CD8-positive, alpha-beta T cell (primary cell): ENCODE measurements at places on chromosomes 5 and 9.

GRCh38 chr9:84296146-84296843 lies 44.3 kb downstream of the SLC28A3 start:
- no peak for DNase-seq

DNA sequence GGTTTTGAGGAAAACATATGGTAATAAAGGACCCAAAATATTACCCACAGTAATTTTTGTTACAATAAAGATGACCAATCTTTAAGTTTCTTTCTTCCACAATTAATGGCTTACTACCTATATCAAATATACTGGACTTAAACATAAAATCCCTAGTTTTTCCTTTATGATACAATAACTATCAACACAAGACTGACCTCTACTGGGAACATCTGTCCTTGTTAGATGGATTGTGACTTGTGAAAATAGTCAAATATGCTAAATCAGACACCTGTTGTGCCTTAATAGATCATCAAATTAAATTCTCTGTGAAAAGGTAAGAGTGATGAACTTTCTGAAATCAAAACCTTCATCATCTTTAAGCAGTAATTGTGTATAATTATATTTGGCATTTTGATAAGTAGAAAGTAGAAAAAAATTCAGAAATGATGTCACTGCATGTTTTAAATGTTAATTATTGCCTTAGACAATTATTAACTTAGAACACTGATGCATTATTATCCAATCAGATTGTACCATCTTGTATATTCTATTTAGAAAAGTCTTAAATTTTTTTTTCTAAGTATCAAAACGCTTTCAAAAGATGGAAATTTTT lies 113.6 kb downstream of the DEPDC1B start:
- DNase-seq, result no peak

GRCh38 chr5:173015598-173016455 lies 32.3 kb downstream of the ATP6V0E1 start:
- DNase-seq, result no peak

DNA sequence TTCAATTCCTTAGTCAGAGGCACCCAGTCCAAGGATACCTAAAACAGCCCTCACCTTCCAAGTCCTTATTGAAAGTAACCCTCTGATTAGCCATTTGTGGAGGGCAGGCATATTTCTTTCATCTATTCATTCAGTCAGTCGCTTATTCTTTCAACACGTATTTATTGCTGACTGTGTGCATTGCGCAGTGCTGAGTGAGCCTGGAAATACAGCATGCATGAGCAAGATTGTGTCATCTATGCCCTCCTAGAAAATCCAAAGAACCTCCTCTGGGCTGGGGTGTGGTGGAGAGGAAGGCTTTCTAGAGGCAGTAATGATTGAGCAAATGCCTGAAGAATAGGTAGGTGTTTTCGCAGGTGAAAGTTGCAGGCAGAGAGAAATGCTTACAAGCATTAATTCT lies 8.5 kb upstream of the FEM1C start:
- no peak for DNase-seq

DNA sequence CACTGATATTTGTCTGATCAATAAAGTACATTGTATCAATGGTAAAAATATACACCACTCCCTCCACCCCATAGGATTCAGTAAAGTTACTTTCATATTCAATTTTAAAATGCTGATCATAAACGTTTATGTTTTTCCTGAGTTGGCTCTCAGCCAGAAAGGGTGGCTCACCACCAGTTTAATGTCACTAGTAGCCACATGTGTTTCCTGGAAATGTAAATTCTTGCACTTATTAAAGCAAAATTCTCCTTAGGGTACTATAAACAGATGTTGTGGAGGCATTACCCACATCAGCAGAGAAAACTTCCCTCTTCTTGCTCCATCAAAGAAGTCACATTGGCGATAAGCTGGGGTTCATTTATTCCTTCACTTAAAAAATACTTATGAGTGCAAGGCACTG lies 210.3 kb downstream of the SREK1 start:
- DNase-seq, result no peak

- no peak for DNase-seq
Measured at GRCh38 chr9:137797206-137798120, 80.1 kb upstream of the CACNA1B start.

GRCh38 chr5:68950125-68950524 lies 143.7 kb upstream of the SLC30A5 start:
- DNase-seq, result no peak

DNA sequence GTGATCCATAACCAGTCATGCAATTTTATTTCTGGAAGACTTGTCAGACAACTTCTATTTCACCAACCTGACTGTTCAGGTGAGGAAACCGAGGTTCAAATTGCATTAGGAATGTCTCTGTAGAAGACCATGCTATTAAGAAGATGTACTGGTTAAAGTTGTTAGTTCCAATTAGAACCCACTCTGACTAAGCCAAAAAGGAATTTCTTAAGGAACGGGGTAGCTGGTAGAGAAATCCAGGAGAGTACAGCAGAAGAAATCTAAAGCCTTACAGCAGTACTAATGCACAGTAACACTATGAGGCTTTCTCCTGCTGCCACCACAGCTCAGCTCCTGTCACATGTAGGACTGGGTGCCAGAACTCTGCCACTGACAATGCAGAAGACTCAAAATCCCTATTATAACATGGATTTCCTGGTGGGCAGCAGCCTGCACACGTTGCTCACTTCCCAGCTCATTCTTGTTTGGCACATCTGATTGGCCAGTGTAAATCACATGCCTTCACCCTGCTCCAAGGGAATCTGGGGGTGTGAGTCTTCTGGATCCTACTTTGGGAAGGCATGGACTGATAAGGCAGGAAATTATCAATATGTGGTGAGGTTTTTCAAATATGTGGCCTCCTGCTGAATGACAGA lies 37.1 kb downstream of the CAST start:
- DNase-seq, result no peak
